ENCODE measurements at places on chromosomes 1 and 21.

DNA sequence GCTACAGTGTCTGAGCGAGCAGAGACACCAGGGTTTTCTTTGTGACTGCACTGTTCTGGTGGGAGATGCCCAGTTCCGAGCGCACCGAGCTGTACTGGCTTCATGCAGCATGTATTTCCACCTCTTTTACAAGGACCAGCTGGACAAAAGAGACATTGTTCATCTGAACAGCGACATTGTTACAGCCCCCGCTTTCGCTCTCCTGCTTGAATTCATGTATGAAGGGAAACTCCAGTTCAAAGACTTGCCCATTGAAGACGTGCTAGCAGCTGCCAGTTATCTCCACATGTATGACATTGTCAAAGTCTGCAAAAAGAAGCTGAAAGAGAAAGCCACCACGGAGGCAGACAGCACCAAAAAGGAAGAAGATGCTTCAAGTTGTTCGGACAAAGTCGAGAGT lies 2.7 kb downstream of the ZBTB18 start:
- DNase-seq = no peak

- no peak for DNase-seq
Observed at GRCh38 chr1:58497499-58497898, 49.0 kb downstream of the OMA1 start.

DNA sequence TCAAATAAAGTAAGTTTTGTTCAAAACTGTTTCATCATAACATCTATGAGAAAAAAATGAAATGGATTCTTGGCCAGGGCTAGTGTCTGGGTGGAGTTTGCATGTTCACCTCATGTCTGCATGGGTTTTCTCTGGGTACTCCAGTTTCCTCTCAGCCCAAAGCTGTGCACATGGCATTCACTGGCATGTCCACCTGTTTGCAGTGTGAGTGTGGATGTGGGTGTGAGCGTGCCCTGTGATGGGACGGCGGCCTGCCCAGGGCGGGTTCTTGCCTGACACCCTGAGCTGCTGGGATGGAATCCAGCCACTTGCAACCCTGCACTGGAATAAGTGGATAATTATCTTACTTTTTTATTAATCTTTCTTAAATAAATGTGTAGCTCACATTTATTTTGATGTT lies 185.5 kb downstream of the RYR2 start:
- DNase-seq = no peak

- no peak for DNase-seq
Observed at GRCh38 chr1:178393370-178393769, 103.4 kb downstream of the CLEC20A start.

GRCh38 chr1:39317111-39317510 lies 112.6 kb downstream of the MACF1 start:
- DNase-seq = no peak

DNA sequence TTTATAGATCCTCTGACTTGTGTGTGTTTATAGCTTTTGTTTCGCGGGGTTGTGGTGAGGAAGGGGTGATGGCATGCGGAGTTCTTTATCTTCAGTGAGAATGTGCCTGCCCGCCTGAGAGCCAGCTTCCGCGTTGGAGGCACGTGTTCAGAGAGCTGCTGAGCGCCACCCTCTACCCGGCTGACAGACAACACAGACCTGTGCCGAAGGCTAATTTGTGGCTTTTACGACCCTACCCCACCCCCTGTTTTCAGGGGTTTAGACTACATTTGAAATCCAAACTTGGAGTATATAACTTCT lies 14.4 kb upstream of the CD101 start:
- DNase-seq = peak; percentile 56

- DNase-seq = no peak
Observed at GRCh38 chr21:38596264-38597042, 98.2 kb upstream of the ERG start.

DNA sequence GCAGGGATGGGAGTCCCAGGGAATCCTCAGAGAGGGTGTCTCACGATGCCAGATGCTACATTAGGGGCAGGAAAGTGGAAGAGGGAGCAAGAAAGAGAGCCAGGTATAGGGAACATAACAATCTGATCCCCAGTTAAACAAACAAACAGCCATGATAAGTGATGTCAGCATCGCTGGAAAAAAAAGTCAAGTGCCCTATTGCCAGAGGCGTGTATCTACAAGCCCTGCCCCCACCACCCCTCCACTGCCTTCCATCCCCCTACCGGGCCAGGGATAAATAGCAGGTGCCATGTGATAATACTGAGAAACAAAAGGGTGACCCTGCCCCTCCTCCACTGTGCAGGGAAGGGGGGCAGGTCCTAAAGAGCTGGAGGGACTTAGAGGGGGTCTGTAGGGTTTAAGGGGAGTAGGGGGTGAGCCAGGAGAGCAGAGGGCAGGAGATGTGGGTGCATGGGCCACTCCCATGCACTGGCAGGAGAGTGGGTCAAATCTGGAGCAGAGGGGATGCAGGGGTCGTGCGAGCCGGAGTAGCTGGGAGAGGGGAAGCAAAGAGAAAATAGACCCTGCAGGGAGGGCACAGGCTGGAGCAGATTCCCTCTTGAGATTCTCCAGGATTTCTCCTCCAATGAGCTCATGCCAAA lies 3.4 kb downstream of the SLC26A9 start:
- no peak for DNase-seq

DNA sequence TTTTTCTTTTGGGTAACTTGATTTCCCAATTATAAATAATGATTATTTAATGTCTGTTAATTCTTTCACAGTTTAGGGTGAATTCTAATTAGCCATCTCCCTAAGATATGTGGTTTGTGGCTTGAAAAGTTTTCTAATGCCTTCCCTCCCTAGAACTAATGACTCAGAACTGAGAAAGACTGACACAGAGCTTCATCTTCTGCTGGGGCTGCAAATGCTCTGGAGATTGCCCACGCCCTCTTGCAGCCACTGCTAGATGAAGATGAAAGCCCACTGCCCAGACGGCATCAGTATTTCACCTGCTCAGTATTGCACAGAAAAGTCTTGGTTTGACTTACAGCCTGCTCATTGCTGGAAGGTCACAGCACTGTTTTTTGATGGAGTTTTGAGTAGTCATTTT lies 101.5 kb downstream of the ST6GALNAC3 start:
- no peak for DNase-seq

DNA sequence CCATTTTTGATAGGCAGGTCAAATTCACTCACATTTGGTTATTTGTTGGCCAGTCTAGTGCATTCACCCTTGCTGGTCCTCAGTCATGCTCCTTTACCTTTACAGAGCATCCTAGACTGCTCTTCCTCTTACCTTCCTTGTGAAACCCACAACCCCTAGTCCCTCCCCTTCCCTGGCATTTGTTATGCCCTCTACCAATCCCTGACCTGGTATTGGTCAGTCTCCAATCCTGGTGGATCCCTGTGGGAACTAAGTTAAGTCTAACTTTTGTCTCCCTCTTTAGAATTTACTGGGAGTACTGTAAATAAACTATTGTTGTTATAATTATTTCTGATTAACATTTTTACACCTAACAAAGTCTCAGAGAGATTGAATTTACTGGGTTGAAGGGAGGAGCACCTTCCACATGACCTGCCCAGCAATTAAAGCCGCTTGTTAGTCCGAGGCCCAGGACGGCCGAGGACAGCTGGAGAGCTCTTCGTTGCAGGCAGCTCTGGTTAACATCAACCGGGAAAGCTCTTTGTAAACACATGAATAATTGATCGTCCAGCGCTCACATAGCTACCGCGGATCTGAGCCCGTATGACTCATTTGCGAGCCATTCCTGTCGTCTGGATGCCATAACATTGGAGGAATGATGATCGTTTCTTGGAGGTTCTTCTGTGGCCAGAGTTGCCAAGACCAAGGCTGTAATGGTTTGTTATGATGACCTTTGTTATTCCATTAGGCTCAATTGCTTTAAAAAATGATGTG lies 31.9 kb downstream of the MTARC1 start:
- DNase-seq = no peak

GRCh38 chr21:25409978-25410377 lies 197.3 kb downstream of the MRPL39 start:
- no peak for DNase-seq

DNA sequence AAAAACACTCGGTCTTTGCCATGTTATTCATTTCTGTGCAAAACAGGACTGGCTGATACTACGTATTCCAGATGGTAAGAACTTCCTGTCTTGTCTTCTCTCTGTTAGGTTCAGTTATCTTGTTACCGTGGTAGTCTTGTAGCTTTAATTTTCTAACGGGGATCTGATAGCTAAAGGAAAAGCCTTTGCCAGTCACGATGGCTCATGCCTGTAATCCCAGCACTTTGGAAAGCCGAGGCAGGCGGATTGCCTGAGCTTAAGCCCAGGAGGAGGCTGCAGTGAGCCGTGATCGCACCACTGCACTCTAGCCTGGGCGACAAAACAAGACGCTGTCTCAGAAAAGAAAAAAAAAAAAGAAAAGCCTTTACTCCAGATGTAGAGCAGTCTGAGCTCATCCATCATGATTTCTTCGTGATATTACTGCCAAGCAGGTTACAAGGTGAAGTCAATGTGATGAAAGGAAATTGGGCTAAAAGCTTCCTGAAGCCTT lies 11.1 kb upstream of the MSTO1 start:
- DNase-seq = no peak

- no peak for DNase-seq
Observed at GRCh38 chr1:180415985-180416633, 86.3 kb downstream of the ACBD6 start.

GRCh38 chr1:76083189-76083588 lies 8.6 kb downstream of the ST6GALNAC3 start:
- no peak for DNase-seq

DNA sequence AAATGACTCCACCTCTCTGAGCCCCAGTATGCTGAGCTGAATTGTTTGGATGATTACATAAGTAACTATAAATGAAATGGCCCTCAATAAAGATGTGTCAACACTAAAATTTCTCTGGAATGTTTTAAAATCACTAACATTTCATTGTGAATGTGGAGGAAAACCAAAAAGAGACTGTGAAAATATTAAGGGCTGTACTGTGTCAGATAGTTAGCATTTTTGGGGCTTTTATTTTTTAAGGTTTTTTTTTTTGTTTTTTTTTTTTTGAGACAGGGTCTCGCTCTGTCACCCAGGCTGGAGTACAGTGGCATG lies 6.3 kb downstream of the MYOC start:
- no peak for DNase-seq

DNA sequence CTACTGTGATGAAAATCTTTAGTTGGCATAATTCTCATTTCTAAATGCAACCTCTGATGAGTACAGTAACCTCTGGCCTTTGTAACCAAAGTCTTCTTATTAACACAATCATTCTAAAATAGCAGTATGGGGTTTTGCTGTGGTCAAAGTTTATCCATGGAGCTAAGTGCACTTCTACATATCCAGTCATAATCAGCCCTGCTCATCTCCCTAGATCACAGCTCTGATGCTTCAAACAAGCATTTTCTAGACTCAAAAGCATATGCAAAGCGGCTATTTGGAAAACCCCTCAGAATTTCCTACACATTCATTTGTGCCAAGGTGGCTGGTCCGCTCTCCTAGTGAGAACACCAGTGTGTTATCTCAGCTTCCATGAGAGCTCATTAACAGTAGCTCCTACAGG lies 418.6 kb downstream of the MRPL39 start:
- no peak for DNase-seq

DNA sequence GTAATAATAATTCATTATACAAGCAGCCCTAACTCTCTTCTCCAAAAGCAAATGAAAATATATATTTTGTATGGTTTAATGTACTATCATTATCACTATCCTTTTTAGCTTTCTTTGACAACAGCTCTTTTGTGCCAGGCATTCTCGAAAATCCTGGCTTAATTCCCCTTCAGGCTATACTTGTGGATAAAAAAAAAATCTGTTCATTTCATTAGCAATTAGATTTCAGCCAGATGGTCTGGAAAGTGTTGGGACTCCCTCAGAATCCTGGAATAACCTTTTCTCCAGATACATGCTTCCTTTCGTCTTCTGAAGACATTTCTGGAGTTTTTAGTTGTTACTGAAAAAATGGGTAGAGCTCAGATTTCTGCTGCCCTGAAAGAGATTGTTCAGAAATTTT lies 83.4 kb upstream of the PLPPR4 start:
- no peak for DNase-seq

GRCh38 chr1:8823295-8823664 lies 5.8 kb upstream of the RERE start:
- DNase-seq = no peak

- no peak for DNase-seq
Observed at GRCh38 chr21:14842601-14843000, 222.2 kb downstream of the NRIP1 start.

DNA sequence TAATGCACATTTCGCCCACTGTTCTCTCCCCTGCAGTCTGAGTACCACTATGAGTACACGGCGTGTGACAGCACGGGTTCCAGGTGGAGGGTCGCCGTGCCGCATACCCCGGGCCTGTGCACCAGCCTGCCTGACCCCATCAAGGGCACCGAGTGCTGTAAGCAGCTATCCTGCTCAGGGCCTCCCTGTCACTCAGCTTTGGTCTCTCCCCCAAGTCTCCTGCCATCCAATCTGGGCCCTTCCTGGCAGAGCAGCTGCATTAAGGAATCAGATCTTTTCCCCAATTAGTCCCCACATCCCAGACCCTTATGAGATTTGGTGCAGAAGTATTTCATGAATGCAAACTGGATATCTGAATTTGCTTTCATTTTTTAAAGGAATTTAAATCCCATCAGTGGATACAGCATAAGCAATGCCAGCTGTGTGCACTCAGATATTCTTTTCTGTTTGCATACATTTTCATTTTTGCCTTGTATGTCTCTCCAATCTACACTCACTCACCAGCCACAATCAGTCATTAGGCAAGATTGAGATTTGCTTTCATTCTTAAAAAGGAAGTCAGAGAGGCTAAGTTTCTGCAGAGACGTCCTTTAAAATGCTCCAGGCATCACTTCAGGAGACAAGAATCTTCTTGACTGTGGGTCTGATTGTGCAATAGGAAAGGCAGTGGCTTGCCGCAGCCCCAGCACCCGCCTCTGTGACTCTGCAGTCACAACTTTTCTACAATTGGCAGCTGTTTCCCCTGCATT lies 48.1 kb downstream of the ELAPOR1 start:
- no peak for DNase-seq

GRCh38 chr1:65150583-65151263 lies 2.7 kb downstream of the AK4 start:
- DNase-seq = no peak

- no peak for DNase-seq
Observed at GRCh38 chr1:85465099-85465785, at the start of gene DDAH1. TSS of gene DDAH1 (minus strand) at chr1:85465159. CDS start at chr1:85465045, 114 bp downstream.

DNA sequence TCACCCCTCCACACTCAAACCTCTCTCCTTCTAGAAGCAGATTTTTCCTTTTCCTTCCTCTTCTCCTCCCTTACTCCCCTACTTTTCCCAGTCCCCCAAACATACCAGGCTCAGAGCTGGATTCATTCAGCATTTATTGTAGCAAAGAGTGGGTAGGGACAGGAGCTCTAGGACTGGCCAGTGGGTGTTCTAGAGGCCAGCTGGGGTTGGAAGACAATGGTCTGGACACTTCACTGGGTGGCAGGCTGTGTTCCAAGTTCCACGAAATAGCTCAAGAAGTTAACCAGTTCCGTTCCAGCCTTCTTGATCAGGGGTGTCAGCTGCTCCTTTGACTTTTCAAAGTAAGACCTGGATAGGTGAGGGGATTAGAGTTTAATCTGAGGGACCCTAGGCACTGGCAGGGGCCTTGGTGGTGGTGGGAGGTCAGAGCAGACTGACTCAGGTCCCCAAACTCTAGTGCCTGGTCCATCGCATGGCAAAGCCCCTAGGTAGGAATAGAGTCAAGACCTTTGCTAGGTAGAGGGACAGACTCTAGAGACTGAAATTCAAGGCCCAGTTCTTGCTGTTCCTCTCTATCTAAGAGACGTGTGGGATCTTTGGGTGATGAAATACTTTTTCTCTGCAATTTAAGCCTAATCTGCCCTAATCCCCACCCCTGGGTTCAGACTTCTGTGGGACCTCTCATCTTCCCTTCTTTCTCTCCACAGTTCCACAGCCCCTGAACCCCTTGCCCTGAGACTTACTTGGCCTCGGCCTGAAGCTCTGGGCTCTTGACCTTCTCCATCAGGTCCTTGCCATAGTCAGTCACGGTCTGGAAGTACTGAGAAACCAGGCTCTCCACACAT lies 1.0 kb downstream of the APOA2 start:
- DNase-seq = no peak

All from activated CD4-positive, alpha-beta T cell treated with anti-CD3 and anti-CD28 coated beads for 24 hours (primary cell).